ENCODE measurements at places on chromosomes 1 and 21.

DNA sequence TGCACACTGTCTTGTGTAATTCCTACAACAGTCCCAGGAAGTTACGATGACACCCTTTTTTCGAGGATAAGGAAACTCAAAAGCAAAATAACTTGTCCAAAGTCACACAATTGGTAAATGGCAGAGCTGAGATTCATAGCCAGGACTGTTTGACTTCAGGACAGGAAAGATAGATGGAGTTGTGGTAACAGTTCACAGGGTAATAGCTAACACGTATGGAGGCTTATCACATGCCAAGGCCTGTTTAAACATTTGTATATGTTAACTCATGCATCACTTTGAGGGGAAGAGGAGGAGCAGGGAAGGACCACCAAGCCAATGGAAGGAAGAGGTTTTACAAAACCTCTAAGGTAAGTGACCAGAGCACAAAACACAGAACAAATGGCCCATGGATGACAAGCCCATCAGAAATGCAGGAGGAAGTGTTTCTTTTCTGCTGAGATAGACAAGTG lies 2.8 kb downstream of the DHCR24 start:
- DNase-seq, result no peak

GRCh38 chr1:48858200-48858920 lies 81.7 kb upstream of the BEND5 start:
- no peak for DNase-seq

- DNase-seq, result no peak
Observed at GRCh38 chr1:169511316-169512005, 25.7 kb upstream of the SLC19A2 start.

DNA sequence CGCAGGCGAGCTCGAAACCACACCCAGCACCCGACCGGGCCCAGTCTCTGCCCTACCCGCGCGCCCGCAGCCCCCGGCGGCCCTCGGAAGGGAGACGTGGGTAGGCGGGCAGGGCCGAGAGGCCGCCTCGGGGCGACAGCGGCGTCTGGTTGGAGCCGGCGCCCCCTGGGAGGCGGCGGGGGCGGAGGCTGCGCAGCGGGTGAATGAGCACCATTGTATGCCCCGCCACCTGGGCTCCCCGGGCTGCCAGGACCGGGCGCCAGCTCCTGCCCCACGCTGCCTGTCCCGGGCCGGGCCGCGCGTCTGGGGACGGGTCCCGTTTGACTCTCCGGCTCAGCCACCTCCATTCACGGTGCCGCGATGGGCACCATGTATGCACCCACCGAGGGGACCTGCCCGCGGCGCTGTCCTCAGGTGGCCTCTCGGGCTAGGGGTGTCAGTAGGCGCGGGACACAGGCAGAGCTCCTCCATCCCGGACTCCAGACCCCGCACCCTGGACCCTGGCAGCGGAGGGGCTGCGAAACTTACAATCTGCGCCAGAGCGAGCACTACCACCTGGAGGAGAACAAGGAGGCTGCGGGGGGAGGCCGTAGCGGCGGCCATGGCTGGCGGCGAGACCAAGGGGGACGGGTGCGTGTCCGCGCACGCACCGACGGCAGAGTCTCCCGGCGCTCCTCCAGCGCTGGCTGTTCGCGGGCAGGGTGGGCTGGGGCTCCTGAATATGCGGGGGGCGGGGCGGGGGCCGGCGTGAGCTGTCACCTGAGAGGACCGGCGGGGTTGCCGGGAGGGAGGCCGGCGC lies at the start of gene COL9A2:
TSS of gene COL9A2 (minus strand) at position 692 of the 799 bp plus-strand sequence. CDS start at position 603, 89 bp downstream.
- peak; percentile 29 for DNase-seq

DNA sequence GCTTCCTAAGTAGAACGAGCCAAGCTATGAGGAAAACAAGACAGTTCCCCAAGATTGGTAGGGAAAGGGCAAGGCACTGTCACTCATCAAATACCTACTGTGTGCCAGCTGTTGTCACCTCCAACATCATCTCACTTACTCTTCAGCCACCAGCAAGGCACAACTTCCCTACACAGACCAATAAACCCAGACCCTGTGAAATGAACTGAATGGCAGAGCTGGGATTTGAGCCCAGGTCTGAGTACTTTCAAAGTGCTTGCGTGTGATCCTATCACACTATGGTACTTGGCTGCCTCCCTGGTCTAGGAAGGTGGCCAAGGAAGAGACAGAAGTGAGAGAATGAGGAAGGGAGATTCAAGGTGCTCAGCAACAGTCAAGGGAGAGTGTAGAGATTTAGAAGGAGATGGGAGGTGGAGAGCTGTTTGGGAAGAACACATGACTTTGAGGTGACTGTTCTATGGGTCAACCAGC lies 16.7 kb upstream of the TRIM63 start:
- DNase-seq, result no peak

- DNase-seq, result no peak
Observed at GRCh38 chr1:228003461-228004330, 3.1 kb upstream of the WNT3A start.

DNA sequence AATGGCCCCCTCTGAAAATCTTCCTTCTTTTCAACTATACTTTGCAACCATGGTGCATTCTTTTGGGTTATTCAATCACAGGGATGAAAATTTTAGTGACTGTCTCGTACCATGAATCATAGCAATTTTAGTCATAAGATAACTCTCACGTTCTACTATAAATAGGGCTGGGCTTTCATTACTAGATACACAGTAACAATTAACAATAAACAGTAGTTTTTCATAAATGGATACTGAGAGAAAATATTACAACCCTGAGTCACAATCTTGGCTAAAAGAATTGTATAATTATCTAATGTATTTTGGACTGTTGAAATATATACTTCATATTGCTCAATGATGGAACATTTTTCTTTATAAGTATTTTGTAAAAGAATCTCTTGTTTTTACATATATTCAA lies 96.1 kb downstream of the TEX35 start:
- no peak for DNase-seq

- no peak for DNase-seq
Observed at GRCh38 chr1:50666849-50667248, 243.6 kb upstream of the DMRTA2 start.

DNA sequence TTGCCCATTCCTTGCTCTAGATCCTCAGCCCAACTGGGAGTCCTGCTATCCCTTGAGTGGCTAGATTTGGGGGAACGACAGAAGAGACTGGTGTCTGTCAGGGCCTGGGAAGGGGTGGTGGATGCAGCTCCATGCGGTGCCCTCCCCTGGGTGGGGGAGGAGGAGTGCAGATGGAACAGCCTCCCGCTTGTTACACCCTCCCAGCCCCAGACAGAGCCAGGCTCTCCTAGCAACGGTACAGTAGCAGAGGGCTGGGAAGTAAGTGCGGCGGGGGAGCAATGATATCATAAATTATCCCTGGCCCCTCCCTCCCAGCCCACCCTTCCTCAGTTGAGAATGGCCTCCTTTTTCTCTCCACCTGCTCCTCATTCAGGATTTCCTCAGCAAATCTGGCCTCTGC lies 37.2 kb downstream of the RHBG start:
- no peak for DNase-seq

GRCh38 chr1:39088658-39089057 lies 62.5 kb downstream of the NDUFS5 start:
- DNase-seq, result no peak

DNA sequence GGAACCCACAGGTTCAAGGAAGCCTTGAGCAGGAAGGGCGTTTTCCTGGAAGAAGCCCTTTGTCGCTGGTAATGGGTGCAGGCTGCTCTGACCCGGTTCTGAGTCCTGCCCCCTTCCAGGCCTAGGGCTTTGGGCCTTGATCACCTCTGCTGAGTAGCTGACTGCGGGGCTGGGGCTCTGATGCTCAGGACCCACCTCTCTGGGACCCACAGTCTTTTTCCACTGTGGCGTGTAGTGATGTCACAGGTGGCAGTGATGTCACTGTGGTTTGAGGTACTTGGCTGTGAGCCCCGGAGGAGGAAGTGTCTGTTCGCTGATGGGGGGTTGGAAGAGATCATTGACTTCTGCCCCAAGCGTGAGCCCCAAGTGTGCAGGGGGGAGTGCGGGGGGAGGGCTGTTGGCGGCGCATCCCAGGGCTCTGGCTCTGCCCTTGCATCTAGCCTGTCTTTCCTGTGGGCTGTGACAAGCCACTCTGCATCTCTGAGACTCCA lies 6.9 kb downstream of the TNFRSF1B start:
- DNase-seq, result no peak

GRCh38 chr1:80392529-80392928 lies 1386.0 kb upstream of the ADGRL4 start:
- DNase-seq, result no peak

GRCh38 chr1:116334868-116335635 lies 38.0 kb upstream of the ATP1A1 start:
- DNase-seq, result no peak

- peak; percentile 87 for DNase-seq
Observed at GRCh38 chr1:152461544-152461943, 47.5 kb upstream of the CRNN start.

GRCh38 chr1:3676581-3677470 lies 24.5 kb downstream of the TP73 start:
- no peak for DNase-seq

GRCh38 chr1:161486806-161487741 lies 18.2 kb upstream of the FCGR2A start:
- peak; percentile 84 for DNase-seq

DNA sequence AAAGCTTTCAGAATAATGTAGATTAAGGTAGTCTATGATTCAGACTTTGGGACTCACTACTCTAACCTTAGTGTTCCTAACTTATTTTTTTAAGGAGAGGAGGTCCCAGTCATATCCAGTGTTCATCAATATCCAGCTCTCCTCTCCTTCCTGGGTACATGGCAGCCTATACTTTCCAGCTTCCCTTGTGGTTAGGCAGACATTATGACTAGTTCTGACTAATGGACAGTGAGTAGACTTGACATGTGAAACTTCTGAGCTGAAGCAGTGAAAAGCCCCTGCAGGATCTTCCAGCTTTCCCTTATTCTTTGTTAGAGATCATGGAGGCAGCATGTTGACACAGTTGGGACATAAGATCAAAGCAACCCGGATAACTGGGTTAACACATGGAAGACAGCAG lies 144.2 kb downstream of the PTPRU start:
- no peak for DNase-seq
